NCI-H2029 treated with DMSO at 0.1 percent for 48 hours (cell line): ENCODE measurements at places on chromosomes 11 and 22.
A peak's percentile ranks its signal among the peaks of the same experiment; 100 is the strongest.

- DNase-seq, result no peak
Observed at GRCh38 chr22:23054531-23055257, 15.6 kb upstream of the GNAZ start.

- DNase-seq, result no peak
Observed at GRCh38 chr11:87803748-87804147, 371.5 kb downstream of the RAB38 start.

DNA sequence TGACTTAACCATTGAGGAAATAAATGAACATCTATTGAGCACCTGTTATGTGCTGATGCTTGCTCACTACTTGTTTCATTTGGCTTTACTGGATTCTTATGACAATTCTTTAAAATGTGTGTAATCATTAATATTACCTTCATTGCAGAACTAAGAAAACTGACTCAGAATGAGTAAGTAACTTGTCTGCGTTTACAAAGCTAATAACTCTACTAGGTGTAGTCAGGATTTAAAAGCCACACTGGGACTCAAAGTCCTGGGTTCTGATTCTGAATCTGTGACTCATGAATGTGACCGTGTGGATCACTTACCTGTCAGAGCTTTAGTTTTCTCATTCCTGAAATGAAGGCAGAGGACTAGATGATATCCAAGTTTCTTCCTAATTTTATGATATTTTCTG lies 23.4 kb upstream of the KIRREL3 start:
- no peak for DNase-seq

- no peak for DNase-seq
Observed at GRCh38 chr11:105032495-105032894, 2.4 kb downstream of the CASP1 start.

GRCh38 chr11:30483056-30483455 lies 103.1 kb downstream of the MPPED2 start:
- DNase-seq, result no peak

DNA sequence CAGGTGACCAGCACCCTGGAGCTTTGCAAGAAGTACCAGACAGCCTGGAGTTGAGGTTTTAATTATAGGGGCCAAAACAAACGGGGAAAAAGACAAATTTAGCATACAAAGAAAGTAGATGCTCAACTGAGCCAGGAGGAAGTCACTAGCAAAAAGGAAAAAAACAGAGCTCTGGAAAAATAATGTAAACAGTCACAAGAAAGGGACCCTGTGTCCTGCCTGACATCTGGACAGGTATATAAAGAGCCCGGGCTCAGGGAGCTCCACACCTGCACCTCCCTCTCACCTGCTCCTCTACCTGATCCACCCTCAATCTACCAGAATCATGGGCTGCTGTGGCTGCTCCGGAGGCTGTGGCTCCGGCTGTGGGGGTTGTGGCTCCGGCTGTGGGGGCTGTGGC lies at the start of gene KRTAP5-10:
TSS of gene KRTAP5-10 (plus strand) at position 301 of the 400 bp plus-strand sequence. CDS start at position 326, 25 bp downstream.
- no peak for DNase-seq

DNA sequence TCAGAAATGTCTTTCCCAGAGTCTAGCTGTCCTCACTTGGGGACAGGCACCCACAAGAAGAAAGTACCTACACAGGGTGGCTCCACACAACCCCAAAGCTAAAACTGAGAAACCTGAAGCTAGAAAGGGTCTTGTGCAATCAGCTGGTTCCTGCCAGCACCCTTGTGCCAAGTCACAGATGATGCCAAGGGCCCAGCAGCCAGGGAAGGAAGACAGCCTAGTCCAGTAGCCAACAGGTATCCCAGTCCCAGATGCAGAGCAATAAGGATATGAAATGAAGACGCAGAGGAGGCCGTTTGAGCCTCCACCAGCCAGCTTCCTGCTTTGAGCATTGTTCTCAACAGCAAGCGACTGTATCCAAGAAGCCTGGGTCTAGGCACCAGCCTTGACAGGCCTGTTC lies 6.1 kb downstream of the PLEKHA7 start:
- DNase-seq, result no peak

DNA sequence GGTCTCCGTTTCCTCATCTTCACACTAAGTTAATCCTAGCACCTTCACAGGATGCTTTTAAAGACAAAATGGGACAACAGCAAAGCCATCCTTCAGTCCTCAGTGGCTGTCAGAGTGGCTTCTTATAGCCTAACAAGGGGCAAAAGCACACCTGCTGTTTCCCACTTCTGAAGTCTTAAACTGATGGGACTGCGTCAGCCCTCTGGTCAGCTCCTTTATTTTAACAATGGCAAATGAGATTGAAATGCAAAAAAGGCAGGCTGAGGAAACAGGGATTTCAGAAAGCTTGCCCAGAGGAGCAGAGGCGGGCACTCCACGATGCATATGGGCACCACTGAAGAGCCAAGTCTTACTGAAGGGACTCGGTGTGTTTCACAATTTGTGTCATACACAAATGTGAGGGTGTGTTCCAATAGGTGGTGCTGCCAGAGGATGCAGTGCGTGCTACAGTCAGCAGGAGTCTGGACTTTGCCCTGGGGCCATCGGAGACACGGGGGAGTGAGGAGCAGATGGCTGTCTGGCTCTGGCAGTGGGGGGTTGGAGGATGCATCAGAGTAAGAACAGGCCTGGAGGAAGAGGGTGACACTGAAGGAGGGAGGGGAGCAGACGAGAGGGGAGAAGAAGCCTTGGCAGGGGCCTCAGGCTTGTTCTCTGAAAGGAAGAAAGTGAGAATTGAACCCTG lies 47.3 kb downstream of the TENM4 start:
- DNase-seq, result no peak

DNA sequence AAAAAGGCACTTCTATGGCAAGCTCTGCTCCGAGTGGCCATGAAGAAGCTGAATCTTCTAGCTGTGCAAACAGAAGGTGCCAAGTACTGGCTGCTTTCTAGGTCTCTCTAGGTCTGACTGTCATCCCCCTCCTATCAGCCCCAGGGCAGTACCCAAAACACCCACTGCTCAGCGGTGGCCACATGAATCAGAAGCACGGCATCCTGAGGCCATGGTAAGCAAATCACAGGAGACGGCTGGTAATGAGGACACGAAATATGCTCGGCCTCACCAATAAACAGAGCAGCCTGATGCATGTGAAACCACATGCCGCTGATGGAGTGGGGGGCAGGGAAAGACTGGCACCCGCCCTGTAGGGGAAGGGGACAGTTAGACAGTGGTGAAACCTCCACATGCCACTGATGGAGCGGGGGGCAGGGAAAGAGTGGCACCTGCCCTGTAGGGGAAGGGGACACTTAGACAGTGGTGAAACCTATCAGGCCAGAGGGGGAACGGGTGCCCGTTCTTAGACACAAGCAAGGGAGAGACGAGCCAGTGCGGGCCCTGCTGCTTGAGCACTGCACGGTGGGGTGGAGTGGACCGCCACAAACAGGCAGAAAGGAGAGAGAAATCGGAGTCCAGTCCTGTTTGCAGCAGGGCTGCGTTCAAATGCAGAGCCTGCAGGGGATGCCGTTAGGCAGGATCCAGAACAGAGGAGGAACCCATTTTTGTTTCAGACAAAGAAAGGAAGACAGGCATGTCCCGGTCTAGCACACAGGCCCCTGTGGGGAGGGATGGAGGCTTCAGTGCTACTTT lies 29.9 kb upstream of the MOB2 start:
- no peak for DNase-seq

GRCh38 chr22:47040486-47041270 lies 278.2 kb downstream of the TBC1D22A start:
- DNase-seq, result no peak

DNA sequence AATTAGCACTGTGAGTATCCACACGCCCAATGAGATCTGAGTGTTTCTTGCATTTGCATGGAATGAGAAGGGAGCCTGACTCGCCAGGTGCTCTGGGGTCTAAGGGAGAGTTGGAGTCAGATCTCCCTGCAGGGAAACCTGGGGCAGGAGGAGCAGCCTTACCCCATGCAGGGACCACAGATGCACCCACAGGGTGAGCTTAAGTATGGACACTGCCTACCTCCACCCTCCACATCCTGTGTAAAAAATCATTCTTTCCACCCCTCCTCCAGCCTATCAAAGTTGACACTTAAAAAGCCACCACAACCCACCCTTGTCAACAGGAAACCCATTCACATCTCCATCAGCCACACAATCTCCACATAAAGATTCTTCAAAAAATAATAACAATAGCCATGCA lies 67.0 kb upstream of the IGLL5 start:
- no peak for DNase-seq

DNA sequence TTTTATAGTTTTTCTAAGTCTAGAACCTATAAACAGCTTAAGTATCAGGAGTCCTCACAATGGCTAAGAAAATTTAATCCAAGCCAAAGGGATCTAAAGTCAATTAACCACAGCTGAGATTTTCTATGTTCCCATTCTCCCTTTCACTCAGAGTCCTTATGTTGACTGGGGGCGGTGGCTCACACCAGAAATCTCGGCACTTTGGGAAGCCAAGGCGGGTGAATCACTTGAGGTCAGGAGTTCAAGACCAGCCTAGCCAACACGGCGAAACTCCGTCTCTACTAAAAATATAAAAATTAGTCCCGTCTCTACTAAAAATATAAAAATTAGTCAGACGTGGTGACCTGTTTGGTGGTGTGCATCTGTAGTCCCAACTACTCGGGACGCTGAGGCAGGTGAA lies 6.9 kb downstream of the RDX start:
- DNase-seq, result no peak

DNA sequence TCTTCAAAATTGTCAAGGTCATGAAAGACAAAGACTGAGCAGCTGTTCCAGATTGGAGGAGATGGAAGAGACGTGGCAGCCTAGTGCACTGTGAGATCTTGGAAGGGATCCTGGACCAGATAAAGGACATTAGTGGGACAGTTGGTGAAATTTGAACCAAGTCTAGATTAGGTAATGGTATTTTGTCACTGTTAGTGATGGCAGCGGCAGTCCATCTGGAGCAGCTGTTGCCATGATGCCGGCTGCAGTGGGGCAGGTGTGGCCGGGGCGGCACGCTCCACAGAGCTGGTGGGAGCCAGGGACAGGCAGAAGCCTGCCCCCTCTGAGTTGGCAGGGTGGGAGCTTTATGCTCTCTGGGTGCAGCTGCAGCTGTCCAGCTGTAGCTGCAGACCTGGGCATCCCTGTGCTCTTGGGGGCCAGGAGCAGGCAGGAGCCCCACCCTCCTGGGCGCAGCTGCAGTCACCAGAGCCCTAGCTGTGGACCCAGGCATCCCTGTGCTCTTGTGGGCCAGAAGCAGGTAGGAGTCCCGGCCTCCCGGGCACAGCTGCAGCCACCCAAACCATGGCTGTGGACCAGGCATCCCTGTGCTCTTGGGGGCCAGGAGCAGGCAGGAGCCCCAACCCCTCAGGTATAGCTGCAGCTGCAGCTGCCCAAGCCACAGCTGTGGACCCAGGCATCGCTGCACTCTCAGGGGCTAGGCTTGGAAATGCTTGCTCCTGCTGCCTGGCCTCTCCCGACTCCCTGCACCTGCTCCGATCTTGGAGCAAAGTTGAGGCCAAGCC lies 20.7 kb downstream of the DIXDC1 start:
- DNase-seq, result no peak

GRCh38 chr22:28925916-28926315 lies 42.5 kb downstream of the ZNRF3 start:
- no peak for DNase-seq

DNA sequence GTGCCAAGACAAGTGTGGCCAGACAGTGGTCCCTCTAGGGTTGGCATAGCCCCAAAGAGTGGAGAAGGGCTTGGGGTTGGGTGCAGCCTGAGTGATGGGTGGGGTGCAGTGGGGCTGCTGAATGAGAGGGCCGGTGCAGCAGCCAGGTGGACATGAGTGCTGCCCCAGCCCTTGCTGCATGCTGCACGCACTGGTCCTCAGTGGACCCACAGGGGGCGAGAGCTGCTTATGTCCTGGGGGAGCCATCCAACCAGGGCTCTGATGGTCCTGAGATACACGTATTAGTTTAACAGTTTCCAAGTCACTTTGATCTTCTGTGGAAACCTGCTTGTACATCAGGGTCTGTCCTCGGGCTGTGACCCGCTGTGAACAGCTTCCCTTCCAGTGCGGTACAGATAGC lies 23.9 kb upstream of the ACR start:
- DNase-seq, result no peak

DNA sequence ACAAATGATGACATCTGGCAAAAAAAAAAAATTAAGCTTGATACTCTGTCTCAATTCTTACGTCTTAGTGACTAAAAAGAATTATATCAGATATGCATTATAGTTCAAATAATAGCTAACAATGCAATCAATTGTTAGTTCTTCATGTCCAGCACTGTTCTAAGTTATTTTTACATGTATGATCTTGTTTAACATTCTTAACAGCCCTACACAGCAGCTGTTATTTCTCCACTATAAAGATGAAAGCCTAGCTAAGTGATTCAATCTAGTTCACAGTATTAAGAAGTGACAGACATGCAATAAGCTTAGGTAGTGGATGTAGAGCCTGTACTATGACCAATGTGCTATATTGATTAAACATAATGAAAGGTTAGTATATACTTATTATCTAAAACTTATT lies 4.1 kb downstream of the ZNF214 start:
- DNase-seq, result no peak

GRCh38 chr11:61657566-61658290 lies 22.5 kb upstream of the DAGLA start:
- DNase-seq, result peak; percentile 24

GRCh38 chr22:24504956-24505736 lies 10.0 kb downstream of the UPB1 start:
- DNase-seq, result peak; percentile 15

DNA sequence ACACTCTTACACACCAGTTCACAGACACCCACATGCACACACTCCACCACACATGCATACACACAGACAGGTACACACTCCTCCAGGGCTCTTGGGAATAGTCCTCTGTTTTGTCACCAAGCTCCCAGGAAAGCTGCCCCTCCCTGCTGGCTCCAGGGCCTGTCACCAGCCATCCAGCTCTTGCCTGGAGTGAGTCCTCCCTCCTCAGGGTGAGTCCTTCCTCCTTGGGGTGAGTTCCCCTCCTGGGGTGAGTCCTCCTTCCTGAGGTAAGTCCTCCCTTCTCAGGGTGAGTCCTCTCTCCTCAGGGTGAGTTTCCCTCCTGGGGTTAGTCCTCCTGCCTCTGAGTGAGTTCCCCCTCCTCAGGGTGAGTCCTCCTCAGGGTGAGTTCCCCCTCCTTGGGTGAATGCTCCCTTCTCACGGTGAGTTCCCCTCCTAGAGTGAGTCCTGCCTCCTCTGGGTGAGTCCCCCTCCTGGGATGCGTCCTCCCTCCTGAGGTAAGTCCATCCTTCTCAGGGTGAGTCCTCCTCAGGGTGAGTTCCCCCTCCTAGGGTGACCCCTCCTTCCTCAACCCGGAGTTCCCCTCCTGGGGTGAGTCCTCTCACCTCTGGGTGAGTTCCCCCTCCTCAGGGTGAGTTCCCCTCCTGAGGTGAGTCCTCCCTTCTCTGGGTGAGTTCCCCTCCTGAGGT lies 100.6 kb upstream of the FGF3 start:
- DNase-seq, result no peak
